ENCODE measurements at places on chromosomes 16 and 17.

DNA sequence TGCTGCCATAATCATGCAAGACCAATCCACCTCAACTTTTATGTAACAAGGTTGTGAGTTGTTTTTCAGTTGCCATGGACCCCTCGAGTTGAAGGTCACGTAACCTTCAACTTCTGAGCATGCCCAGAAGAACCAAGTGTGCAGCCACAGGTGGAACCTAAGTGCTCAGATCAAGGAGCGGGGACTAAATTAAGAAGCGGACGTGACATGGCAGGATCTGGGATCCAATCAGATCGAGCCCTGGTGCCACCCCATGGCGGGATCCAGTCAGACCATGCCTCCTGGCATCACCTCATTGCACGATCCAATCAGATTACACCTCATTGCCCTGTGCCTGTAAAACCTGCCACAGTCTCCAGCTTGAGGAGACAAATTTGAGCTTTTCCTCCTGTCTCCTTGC, 204.5 kb upstream of the CDH5 start:
- no peak for DNase-seq

DNA sequence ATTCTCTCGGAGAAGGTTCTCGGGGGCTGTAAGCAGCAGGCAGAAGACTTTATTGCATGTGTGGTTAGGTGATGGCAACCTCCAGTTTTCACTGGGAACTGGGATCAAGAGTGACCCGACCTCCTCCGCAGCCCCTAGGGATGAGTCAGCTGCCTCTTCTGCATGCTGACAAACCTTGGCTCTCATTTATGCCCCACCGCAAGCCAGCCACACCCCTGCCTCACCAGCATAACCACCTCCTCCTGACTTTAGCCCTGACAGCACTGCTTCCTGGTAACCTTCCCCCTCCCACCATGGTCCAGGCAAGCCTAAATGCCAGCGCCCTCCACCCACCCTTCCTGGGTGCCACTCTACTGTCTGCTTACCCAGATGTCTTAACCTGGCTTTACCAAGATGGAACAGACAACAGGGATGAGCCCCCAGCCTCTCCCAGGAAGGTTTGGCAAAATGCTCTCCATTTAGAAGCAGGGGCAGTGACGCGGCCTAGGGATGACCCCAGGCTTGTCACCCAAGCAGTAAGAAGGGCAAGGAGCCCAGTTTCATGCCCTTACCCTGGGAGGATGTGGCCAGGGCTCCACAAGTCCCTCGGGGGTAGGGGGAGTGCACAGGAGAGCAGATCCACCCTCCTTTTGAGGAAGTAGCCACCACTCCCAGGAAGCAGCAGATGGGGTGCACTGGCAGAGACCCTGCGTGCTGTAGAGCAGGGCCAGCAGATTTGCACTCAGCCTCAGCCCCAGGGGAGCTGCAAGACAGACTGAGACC, 73.5 kb downstream of the GOSR1 start:
- no peak for DNase-seq

GRCh38 chr17:48161127-48161905, 53.8 kb downstream of the SNX11 start:
- DNase-seq = no peak

GRCh38 chr17:65398040-65398787, 163.2 kb downstream of the AXIN2 start:
- no peak for DNase-seq

DNA sequence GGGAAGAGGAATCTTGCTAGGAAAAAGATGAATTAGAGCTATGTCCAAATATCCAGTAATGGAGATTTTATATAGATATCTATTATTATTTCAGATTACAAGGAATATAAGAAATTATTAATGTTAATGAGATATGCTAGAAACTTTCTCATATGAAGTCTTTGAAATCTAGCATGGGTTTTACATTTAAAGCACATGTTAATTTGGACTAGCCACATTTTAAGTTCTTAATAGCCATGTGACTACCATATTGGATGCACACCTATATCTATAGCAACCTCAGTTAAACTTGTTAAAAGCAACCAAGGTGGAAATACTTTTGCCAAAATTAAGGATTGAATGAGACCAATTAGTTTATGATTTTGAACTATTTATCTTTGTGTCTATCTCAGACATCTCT, 86.7 kb upstream of the CNTNAP4 start:
- DNase-seq = no peak

- DNase-seq = no peak
Measured at GRCh38 chr17:43367737-43368242, 31.0 kb upstream of the ARL4D start.

DNA sequence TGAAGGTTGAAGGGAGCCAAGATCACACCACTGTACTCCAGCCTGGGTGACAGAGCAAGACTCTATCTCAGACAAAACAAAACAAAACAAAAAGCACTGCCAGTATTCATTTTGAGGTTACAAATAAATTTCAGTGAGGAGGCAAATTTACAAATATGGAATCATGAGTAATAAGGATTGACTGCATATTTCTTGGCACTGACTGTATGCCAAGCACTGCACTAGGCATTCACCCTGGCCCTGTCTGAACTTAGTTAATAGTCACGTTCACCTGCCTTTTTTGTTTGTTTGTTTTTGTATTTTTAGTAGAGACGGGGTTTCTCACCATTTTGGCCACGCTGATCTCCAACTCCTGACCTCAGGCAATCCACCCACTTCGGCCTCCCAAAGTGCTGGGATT, 5.1 kb downstream of the LDAF1 start:
- no peak for DNase-seq

DNA sequence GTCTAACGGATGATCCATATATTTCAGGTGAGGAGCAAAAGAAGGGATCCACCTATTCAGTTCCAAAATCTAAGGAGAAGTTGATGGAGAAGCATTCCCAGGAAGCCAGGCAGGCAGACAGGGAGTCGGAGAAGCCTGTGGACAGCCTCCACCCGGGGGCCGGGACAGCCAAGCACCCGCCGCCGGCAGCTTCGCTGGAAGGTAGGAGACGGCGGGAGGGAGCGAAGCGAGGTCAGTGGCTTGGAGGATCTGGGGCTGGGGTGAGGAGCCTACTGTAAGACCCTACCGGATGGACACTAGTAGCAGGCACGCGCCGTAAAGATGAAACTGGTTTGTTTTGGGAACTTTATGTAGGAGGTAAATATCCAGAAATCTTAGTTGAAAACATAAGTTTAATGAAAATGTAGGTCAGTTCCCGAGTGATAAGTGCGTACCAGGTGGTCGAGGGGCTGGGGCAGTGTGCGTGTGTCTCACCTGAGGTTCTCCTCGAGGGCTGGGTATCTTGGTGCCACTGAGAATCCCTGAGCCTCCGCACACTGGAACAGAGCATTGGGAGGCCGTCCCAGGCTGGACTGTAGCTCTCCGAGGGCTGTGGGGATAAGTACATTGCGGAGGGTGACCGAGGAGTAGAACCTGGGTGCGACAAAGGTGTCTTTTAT, 714 bp downstream of the SPATA33 start:
- peak; percentile 44 for DNase-seq

DNA sequence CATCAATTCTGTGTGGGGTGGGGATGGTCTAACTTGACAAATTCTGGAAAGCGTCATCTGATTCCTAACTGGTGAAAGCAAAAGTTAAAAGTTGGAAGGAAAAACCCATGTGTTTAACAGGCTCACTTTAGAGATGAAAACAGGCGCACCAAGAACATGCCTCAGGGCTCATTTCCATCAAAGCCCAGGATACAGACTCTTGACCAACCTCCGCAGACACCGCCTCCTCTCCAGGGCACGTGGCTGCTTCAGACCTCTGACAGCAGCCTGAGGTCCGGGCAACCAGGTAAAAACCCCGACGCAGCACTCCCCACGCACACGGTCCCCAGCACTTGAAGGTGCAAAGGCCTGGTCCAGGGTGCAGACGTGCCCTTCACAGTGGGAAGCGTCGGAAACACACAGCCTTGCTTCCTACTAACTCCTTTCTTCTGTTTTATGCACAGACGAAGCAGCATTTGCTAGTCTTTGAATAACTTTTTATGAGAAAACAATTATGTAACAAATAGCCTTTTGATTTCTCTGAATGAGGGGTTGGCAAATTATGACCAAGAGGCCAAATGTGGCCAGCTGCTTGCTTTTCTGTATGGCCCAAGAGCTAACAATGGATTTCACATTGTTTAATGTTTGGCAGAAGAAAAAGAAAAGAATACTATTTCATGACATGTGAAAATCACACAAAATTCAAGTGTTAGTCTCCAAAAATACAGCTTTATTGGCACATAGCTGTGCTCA, 44.2 kb upstream of the TRAP1 start:
- no peak for DNase-seq

GRCh38 chr16:48612611-48613010, 2.6 kb upstream of the N4BP1 start:
- DNase-seq = no peak

DNA sequence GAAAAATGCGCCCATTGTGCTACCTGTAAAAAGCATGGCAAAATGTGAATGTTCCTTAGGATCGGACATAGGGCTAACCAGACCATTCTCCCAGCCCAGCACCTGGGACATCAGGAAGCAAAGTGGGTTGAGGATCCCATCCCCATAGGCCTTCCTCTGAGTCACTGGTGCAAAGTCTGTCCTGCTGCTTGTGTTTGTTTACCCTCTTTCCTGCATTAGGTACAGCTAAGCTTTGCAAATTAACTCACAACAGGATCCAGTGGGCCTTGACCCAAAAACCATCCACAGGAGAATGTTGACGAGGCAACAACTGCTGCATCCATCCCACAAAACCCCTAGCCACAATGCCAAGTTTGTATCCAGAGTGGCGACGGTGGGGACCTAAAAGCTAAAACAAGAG, 106.2 kb downstream of the GRIN2A start:
- DNase-seq = no peak

GRCh38 chr17:14331225-14331981, 30.5 kb downstream of the HS3ST3B1 start:
- DNase-seq = no peak

GRCh38 chr17:51346218-51346982, 86.1 kb downstream of the UTP18 start:
- no peak for DNase-seq

GRCh38 chr17:4509401-4509800, 10.7 kb downstream of the SPNS2 start:
- peak; percentile 59 for DNase-seq

GRCh38 chr17:83161298-83162034, 82.1 kb downstream of the METRNL start:
- DNase-seq = no peak

DNA sequence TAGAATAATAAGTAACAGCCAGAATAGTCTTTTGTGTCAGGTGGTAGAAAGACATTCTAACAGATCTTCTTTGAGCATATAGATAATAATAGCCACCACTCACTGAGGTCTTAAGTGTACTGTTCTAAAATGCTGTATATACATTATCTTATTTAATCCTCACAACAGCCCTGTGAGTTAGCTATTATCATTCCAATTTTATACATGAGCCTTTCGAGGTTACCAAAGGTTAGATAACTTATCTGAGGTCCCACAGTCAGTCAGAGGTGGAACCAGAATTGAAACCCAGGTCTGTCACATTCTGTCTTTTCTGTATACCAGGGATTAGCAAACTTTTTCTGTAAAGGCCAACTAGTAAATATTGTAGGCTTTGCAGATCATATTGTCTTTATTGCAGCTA, 23.2 kb downstream of the REXO5 start:
- no peak for DNase-seq

DNA sequence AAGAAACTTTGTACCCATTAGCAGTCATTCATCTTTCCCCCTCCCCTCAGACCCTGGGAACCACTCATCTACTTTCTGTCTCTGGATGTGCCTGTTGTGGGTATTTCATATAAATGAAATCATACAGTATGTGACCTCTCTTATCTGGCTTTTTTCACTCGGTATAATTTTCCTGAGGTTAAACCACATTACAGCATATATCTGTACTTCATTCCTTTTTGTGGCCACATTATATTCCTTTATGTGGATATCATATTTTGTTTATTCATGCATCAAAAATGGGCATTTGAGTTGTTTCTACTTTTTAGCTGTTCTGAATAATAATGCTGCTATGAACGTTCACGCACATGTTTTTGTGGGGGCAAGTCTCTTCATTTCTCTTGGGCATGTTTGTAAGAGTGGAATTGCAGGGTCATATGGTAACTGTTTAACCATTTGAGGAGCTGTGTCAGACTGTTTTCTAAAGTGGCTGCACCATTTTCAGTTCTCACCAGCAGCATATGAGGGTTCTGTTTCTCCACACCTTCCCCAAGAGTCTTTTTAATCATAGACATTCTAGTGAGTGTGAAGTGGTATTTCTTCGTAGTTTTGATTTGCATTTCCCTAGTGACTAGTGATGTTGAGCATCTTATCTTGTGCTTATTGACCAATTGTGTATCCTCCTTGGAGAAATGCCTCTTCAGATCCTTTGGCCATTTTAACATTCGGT, 3.8 kb downstream of the SNX29 start:
- DNase-seq = no peak

DNA sequence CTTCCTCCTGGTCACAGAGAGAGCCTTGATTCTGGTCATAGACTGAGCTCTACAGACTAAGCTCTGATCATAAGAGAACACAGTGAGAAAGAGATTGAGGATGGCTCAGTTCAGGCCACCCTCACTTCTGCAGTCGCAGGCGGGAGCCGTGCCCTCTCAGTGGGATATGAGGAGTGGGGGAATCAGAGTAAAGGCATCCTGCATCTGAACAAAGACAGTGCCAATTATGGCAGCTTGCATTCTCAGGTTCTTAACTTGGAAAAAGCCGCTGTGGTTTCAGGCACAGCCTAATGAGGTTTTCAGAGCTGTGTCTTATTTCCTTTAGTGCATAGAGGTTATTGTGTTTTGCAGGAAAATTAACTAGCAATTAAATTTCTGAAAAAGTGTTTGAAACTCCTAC, 134.4 kb upstream of the NLRP1 start:
- DNase-seq = no peak

GRCh38 chr16:69566981-69567680, 1.4 kb downstream of the NFAT5 start:
- peak; percentile 31 for DNase-seq

GRCh38 chr17:7656958-7657609, 6.4 kb downstream of the ATP1B2 start:
- no peak for DNase-seq

- no peak for DNase-seq
Measured at GRCh38 chr16:87957296-87958094, 6.3 kb downstream of the BANP start.

DNA sequence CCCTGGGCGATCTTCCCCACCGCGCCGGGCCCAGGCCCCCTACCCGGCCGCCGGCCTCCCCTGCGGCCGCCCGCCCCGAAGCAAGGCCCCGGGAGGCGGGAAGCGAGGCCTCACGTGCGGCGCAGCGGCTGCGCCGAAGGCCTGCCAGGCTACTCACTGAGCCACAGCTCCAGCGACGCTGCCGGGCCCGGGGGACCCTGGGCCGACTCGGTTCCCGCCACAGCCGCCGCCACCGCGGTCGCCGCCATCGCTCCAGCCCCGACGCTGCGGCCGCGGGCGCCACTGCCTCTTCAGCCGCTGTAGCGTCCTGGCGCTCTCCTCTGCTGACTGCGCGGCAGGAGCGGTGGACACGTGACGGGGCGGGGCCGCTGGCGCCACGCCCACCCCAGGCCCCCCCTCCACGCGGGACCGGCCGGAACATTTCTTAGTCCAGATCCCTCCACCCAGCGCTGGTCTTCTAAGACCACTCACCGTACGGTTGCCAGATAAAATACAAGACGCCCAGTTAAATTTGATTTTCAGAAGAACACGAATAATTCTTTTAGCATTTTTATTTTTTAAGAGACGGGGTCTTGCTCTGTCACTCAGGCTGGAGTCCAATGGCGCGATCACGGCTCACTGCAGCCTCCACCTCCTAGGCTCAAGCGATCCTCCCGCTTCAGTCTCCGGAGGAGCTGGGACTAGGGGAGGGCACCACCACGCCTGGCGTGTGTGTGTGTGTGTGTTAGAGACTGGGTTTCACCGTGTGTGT, at the start of gene GGA2:
Gene GGA2 (minus strand): TSS at position 331 of the 751 bp plus-strand sequence. CDS start 83 bp downstream, at position 248.
- peak; percentile 74 for DNase-seq
